MG63 (cell line): ENCODE measurements at places on chromosomes 3 and 15.

DNA sequence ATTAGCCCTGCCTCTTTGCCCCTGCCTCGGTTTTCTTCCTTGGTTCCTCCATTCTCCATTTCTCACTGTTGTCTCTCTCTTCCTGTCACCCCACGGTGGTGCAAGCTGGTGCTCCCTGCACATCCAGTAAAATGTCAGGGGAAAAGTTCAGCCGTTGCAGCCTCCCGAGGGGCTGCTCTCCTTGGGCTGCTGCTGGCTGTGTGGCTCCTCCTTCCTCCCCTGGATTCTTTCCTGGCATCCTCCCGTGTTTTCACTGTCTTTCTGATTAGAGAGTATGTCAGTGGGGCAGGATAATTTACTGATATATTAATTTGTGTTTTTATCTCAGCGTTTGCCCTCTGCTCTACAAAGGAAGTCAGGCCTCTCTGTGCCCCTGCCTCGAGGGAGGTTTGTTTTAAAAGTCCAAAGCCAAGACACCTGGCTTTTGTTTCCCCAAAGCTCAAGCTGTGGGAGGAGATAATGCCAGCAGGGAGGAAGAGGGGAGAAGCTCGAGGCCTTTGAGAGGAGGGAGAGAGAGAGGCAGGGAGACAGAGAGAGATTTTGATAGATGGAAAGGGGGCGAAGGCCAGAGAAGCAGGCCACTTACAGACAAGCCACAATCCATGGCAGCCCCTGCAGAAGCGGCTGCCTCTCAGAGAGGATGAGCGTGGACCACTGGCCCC, 150.3 kb upstream of the NR2F2 start:
- DNase-seq: no peak

- DNase-seq: peak; percentile 82
These were observed 79.1 kb downstream of the FOXP1 start for GRCh38 chr3:71504250-71505036.

GRCh38 chr15:46316024-46316423, 681.2 kb downstream of the SQOR start:
- no peak for DNase-seq

DNA sequence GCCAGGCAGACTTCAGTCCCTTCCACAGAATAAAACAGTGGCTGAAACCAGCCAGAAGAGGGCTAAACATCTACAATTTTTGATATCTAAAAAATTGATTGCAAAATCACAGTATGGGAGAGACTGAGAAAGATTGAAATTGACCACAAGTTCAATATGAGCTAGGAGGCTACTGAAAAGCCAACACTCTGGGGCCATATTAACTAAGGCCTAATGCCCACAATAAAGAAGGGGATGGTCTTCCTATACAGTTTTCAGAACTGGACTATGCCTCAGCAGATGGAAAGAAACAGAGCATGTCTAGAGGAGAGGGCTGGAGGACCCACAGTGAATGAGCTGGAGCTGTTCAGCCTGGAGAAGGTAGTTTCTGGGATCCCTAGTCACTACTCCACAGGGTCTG, 53.2 kb downstream of the WNT7A start:
- DNase-seq: no peak

DNA sequence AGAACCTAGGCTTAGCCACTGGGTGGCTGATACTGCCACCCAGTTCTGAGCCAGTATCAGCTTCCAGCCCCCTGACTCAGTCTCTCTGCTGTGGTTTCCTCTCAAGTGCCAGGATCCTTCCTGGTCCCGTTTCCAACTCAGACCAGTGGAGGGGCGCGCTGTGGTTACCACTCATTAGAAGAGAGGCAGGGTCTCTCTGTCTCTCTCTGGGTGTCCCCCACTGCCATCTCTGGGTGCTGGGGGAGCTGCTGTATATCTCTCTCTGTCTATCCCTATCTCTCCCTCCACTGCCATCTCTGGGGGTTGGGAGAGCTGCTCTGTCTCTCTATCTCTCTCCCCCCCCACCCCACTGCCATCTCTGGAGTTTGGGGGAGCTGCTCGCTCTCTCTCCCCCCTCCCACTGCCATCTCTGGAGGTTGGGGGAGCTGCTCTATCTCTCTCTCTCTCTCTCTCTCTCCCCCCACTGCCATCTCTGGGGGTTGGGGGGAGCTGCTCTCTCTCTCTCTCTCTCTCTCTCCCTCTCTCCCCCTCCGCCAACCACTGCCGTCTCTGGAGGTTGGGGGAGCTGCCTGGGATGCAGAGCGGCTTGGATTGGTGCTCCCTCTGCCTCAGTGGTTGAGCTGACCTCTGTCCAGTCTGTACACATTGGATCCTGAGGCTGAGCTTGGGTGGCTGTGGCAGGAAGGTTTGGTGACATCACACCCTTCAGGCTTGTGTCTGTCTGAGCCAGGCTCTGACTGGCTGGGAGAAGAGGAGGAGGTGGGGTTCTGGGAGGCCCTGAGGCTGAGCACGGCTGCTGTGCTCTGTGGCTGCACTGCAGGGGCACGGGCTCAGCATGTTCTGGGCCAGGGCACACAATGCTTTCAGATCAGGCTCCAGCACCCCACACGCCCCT, 98.9 kb downstream of the APBA2 start:
- peak; percentile 20 for DNase-seq

DNA sequence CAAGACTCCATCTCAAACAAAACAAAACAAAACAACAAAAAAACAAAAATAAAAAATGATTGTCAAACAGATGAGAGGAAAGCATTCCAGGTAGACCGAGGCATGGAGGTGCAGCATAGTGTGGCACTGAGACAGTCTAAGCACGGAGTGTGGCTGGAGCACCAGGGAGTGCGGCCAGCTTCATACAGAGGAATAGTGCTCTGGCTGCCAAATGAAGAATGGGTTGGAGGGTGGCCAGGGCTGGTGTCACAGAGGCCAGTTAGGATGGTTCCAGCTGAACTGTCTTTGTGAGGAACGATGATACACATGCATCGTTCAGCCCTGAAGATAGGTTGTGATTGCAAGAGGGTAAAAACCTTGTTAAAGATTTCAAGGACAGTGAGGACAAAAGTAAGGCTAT, 28.3 kb downstream of the MITF start:
- DNase-seq: no peak
